Activated naive CD8-positive, alpha-beta T cell treated with anti-CD3 and anti-CD28 coated beads, Interleukin-2, amount 10 ng/mL, durations not matched to agents 7 days and 5 days (primary cell): ENCODE measurements at places on chromosomes 2 and 18. TPM values are rescaled to one million over a fixed set of nuclear protein-coding genes. Genes with fewer than 3 reads are reported as not detected.

The XIRP2 gene
- total RNA-seq = not detected

GRCh38 chr18:14900435-14900834 lies 152.5 kb downstream of the ANKRD30B start:
- DNase-seq = no peak

DNA sequence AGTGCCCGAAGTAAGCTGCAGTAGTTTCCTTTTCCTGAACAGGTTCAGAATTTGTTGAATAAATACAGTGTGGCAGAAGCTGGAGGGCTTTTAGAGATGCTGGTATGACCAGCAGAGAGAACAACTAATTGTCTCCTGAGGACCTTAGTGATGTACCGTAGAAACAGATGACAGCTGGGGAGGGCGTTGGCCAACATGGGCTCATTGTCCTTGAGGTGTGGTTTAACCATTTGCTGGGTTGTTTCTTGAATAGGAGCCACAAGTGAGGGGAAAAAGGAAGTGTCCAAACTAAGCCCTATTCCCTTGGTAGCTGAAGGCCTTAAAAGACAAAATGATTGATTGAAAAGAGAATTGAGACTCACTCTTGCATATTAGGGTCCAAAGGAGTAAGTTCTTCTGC lies 11.7 kb upstream of the FAM228A start:
- no peak for DNase-seq

DNA sequence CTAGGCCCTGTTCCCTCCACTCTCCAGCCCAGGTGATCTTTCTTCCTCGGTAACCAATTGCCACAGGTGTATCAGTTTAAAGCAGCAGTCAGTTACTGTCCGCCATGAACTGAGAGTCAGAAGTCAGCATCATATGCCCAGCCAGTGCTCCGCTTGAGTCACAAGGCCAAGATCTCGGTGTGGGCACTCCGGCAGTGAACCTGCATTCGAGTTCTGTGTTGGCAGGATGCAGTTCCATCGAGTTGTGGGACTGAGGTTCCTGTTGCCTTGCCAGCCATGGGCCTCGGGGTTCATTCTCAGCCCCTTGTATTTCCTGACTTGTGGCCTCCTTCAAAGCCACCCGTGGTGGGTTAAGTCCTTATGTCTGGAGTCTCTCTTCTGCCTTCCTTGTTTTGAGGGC lies 3.1 kb upstream of the TMEM185B start:
- DNase-seq = peak; percentile 31

- no peak for DNase-seq
Observed at GRCh38 chr2:159217676-159218075, 68.8 kb downstream of the WDSUB1 start.

DNA sequence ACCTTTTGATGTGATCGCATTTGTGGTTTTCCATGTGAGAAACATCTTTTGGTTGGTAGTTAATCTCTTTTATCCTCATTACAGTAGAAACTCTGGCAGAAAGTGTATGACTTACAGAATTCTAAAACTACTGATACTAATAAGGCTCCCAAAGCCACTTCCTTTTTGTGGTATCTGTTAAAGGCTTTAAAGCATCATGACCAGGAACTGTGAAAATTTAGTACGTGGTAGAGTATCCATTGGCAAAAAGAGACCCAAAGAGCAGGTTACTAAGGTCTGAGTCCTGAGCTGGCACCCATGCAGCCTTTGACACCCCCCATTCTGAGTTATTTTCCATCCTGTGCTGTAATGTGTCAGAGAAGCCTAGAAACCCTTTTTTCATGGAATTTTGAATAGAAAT lies 94.5 kb downstream of the DPP4 start:
- no peak for DNase-seq

The DUSP19 gene
- total RNA-seq = 1.7 TPM

DNA sequence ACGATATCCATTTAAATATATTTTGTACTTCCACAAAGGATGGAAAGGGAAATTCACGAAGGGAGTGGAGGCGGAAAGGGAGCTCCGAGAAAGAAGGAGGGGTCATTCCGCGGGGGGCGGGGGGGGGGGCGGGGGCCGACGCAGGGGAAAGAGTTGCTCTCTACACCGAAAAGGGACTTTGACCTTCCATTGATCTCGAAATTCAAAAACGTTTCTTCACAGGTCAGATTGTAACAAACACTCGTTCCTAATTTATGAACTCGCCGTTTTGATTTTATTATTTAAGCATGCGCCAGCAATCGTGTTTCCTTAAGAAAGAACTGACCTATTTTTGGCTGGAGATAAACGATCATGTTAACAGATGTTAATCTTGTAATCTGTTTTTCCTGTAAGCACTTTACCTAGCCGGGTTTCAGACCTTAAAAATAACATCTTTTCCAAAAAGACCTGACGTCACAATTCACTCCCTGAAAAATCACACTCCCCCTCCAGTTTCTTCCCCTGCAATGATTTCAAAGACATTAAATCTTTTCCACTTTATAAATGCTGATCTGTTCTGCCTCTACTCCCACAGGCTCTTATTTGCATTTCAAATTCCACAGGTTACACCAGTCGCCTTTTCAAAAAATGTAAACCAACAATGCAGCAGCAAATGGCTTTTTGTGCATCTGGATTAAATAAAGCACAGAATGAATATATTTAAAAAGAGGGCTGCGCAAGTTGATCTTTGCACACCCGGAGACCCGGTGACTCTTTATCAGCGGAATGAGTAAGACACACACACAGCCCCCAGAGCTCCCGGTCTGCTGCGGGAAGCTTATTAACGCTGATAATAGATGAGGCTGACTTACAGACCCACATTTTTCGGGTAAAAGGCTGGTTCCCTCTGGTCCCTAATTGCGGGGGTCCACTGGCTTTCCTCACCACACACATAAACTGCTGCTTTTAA lies 1.6 kb downstream of the ZNF516 start:
- no peak for DNase-seq

DNA sequence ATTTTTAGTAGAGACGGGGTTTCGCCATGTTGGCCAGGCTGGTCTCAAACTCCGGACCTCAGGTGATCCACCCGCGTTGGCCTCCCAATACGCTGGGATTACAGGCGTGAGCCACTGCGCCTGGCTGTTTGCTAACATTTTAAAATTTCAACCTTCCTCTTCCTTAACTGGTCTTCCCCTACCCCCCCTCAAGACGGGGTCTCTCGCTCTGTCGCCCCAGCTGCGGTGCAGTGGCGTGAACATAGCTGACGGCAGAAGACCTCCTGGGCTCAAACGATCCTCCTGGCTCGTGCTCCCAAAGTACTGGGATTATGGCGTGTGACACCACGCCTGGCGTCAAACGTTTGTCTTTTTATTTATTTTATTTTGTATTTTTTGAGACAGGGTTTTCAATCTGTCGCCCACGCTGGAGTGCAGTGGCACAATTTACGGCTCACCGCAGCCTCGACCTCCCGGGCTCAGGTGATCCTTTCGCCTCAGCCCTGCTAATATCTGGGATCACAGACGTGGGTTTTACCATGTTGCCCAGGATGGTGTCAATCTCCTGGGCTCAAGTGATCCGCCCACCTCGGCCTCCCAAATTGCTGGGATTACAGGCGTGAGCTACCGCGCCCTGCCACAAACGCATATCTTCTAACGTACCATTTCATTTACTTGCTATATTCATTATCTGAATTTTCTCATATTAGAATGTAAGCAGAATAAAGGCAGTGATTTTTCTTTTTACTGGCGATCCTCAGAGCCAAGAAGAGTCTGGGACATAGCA lies 984 bp upstream of the MSH2 start:
- no peak for DNase-seq

The AGPS gene
- 46.1 TPM for total RNA-seq

- no peak for DNase-seq
Observed at GRCh38 chr2:19872302-19872701, 29.5 kb downstream of the TTC32 start.

The ARHGAP15 gene
- total RNA-seq = 141 TPM

The MREG gene
- 8.5 TPM for total RNA-seq

The SNED1 gene
- total RNA-seq = 14.5 TPM

DNA sequence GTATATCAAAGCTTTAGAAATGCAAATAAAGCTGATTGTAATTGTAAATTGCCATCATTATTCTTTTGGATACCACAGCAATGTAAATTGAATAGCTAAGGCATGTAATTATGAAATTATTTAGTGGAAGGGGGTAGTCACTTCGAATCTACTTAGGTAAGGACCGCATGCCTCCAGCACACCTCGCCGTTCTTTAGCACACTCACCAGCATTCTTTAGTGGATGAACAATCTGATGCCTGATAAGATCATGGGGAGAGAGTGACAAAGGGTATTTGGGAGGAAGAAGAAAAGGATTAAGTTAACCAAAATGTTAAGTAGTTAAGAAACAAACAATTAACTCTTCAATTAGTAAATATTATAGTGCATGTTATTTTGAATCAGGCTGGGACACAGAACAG lies 46.4 kb upstream of the DSC1 start:
- DNase-seq = no peak

The MYL12B gene
- 358 TPM for total RNA-seq

The FAM124B gene
- 0.34 TPM for total RNA-seq
